ENCODE measurements at places on chromosomes 16 and 17. TPM values are rescaled to one million over a fixed set of nuclear protein-coding genes. Genes with fewer than 3 reads are reported as not detected.

- DNase-seq = no peak
These were observed 114.5 kb upstream of the CHMP6 start for GRCh38 chr17:80876950-80877728.

GRCh38 chr17:45110676-45111611, 21.4 kb downstream of the PLCD3 start:
- DNase-seq = no peak

The ZFHX3 gene
- 34.8 TPM for total RNA-seq

DNA sequence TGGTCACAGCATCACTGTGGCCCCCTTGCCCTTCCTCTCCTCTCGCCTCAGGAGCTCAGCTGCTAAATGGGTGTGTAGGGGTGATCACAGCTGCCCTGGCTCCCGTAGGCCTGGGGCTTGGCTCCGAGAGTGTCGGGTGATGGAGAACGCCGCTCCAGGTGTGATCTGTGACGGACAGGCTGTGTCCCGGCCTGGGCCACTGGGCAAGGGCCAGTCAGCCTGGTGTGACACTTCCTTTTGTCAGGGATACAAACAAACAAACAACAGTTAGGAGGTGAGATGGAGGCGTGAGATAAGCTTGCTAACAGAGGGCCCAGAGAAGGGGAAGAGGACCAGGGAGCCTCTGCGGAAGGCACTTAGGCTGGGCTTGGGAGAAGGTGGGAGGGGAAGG, 2.0 kb downstream of the ADGRG1 start:
- no peak for DNase-seq

GRCh38 chr17:49216953-49217650, 6.6 kb downstream of the ABI3 start:
- no peak for DNase-seq

DNA sequence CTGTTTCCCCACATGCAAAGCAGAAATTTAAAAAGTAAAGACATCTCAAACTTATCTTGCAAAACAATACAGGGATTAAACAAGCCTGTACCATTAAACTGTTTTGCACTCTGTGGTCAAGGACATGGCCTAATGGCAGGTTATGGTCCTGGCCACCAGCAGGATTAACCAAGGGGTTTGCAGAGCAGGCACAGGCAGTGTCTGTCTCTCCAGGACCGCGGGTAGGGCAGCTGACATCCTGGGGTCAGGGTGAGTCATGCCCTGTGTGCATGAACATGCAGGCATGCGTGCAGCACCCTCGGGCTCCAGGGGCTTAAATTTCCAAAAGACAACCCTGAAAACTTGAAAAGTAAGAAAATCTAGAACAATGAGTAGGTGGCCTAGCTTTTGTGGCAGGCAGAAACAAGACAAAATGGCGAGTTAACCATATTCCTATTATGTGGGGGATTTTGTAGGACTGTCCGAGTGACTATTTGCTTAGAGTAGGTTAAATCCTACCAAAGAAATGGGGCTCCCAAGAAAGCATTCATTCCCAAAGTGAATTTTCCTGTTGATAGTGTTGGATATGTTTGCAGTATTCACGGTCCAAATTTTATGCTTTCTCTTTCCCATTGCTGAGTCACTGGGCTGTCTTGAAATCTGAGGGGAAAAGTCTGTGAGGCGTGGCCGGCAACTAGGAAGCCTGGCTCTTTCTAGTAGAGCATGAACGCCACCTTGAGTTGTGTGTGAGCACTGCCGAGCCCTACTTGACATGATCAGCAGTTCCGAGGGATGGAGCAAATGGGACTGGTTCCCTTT, 158.4 kb upstream of the FAM20A start:
- DNase-seq = peak; percentile 74

- DNase-seq = no peak
These were observed 191.8 kb downstream of the PRKCA start for GRCh38 chr17:66494023-66494803.

All from ascending aorta (tissue), 2 donors.